ENCODE measurements at places on chromosomes 6 and 20.

DNA sequence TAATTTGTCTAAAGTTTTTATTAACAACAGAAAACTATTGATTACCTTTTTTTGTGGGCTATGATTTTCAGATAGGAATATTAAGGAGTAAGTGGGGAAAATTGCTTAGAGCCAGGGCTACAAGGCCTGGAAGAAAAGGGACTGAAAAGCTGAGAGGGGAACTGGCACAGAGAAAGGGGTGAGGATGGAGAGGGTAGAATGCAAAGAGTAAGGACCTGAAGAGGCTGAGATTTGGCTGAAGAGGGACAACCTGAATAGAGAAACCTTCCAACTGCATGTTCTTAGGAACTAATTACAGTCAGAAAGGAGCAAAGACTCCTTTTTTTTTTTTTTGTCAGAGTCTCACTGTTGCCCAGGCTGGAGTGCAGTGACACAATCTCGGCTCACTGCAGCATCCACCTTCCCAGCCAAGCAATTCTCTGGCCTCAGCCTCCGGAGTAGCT, 16.7 kb downstream of the BTN2A1 start:
- DNase-seq: no peak
- peak overlapping the region; percentile 100 for H3K4me3 ChIP-seq
- peaks cover 35% of the 10 kb centered on the region for H3K4me1 ChIP-seq
- no peaks in the 10 kb centered on the region for H3K27me3 ChIP-seq
- peak overlapping the region; percentile 100 for H3K27ac ChIP-seq

DNA sequence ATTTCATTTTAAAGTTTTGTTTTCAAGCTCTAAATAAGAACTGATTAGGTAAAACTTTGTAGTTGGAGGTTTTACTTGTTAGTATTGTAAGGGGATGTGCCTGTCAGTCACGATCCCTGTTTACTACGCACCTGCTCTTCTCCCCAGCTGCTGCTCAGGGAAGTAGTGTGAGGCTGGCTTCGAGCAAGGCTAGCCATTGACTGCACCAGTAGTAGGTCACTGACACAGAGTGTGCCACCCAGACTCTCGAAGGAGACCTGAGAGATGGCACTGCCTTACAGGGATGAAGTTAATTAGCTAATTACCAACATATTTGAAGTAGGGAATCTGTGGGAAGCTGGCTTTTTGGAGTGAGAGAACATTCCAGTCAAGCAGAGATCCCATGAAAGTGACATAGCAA, 89.2 kb downstream of the DNAH8 start:
- H3K4me1 ChIP-seq: no peaks in the 10 kb centered on the region
- H3K4me3 ChIP-seq: no peak overlapping the region
- H3K27me3 ChIP-seq: peaks cover 50% of the 10 kb centered on the region
- H3K36me3 ChIP-seq: no peaks in the 10 kb centered on the region

DNA sequence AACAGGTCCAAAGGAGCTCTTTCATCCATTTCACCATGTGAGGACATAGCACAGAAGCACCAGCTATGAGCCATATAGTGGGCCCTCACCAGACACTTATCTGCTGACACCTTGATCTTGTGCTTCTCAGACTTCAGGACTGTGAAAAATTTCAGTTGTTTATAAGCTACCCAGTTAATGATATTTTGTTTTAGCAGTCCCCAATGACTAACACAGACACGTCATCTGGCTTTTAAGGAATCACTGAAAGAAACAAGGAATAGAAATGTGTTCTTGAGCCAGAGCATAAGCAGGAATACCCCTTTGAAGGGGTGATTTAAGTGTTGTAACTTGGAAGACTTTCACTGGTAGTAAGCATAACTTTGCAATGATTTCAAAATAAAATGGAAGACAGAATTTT, 214.7 kb upstream of the PTCHD4 start:
- no peak overlapping the region for H3K27ac ChIP-seq
- no peak overlapping the region for H3K4me3 ChIP-seq
- no peaks in the 10 kb centered on the region for H3K36me3 ChIP-seq
- H3K27me3 ChIP-seq: no peaks in the 10 kb centered on the region
- no peak for DNase-seq

- peaks cover 9% of the 10 kb centered on the region for H3K4me1 ChIP-seq
- H3K27ac ChIP-seq: no peak overlapping the region
- no peak for DNase-seq
- peaks cover 7% of the 10 kb centered on the region for H3K27me3 ChIP-seq
- H3K4me3 ChIP-seq: no peak overlapping the region
Observed at GRCh38 chr6:28900577-28901256, 23.1 kb downstream of the TRIM27 start.

- H3K27me3 ChIP-seq: no peaks in the 10 kb centered on the region
- peaks cover 5% of the 10 kb centered on the region for H3K36me3 ChIP-seq
- DNase-seq: no peak
- no peak overlapping the region for H3K4me3 ChIP-seq
- H3K27ac ChIP-seq: no peak overlapping the region
- peaks cover 12% of the 10 kb centered on the region for H3K4me1 ChIP-seq
Observed at GRCh38 chr6:18431581-18431980, 44.4 kb downstream of the RNF144B start.

DNA sequence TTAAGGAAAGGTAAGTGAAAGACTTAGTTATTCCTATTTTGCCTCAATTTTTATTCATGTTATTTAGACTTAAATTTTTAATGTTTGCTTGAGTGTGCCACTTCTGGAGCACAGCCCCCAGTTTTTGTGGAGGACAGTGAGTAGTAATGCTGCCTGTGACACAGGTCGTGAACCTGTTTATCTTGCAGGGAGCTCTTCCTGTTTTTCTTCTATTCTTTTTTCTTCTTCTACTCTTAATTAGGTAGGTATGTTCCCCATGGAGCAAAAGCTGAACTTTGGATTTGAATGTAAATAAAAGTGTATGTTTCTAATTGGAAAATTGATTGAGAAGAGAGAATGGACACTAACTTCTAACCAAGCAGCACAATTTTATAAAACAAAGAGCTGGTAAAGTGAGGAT, 12.3 kb downstream of the SMPDL3A start:
- peaks cover 10% of the 10 kb centered on the region for H3K27me3 ChIP-seq
- no peak for DNase-seq
- H3K27ac ChIP-seq: no peak overlapping the region
- no peaks in the 10 kb centered on the region for H3K4me1 ChIP-seq

DNA sequence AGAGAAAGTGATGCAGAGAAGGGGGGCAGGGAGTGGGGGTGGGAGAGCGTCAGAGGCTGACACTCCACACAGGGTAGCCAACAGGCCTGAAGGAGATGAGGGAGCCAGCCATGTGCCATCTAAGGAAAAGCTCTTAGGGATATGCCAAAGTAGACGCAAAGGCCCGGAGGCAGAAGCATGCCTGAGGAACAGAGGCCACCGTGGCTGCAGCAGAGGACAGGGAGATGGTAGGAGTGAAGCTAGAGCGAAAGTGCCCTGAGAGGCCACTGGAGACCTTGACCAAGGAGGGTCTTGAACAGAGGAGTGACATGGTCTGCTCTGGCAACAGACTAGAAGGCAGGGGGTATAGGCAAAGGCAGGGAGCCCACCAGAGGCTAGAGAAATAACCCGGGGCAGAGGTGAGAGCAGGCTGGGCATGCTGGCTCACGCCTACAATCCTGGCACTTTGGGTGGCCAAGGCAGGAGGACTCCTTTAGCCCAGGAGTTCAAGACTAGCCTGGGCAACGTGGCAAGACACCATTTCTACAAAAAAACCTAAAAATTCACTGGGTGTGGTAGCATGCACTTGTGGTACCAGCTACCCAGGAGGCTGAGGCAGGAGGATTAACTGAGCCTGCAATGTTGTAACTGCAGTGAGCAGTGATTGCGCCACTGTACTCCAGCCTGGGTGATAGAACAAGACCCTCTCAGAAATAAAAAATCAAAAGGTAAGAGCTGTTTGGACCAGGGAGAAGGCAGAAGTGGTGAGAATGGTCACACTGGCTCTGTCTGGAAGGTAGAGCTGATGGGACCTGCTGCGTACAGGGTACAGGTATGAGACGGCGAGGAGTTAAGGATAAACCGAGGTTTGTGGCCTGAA, 6.3 kb downstream of the RRBP1 start:
- DNase-seq: no peak
- no peak overlapping the region for H3K4me3 ChIP-seq
- no peak overlapping the region for H3K27ac ChIP-seq
- H3K4me1 ChIP-seq: peaks cover 19% of the 10 kb centered on the region

DNA sequence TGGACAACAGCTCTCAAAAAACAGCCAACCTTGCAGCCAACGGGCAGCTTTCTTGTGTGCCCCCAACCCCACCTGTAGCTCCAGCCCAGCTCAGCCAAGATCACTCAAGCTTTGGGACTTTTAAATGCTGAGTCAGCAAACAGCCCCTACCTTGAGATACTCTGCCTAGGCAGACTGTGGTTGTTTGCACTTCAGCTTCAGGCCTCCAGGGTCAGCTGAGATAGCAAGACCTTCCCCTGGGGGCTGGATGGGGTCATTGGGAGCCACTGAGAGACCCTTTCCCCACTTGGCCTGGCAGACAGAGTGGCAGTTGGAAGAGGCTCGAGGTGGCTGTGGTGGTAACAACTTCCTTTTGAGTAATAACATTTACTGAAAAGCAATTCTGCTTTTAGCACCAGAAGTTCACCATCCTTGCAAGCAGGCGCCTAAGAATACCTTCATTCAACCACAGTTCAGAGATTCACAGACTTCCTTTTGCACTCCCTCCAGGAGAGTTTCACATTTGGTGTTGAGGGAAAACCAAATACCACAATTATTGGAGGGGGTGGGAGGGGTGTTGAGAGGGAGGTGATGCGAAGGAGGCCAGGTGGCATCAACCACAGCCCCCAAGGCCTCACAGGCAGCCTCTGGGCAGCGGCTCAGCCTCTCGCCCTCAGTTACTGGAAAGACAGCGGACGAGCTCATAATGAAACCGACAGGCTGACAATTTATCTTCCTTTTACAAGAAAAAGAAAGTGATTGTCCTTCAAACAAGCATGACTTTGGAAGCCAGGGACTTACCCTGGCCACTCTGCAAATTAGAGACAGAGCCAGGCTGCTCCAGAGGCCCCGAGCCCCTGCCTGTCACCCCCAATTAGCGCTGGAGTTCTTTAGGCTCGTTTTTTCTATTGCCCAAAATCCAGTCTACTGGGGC, 148.1 kb downstream of the CEBPB start:
- peak; percentile 83 for DNase-seq
- peak overlapping the region; percentile 97 for H3K27ac ChIP-seq
- H3K4me1 ChIP-seq: peaks cover 36% of the 10 kb centered on the region
- no peaks in the 10 kb centered on the region for H3K36me3 ChIP-seq

GRCh38 chr6:15901141-15902115, 227.5 kb upstream of the MYLIP start:
- peak overlapping the region; percentile 22 for H3K4me3 ChIP-seq
- H3K36me3 ChIP-seq: no peaks in the 10 kb centered on the region
- peaks cover 7% of the 10 kb centered on the region for H3K27me3 ChIP-seq
- peak overlapping the region; percentile 83 for H3K27ac ChIP-seq
- peaks cover 22% of the 10 kb centered on the region for H3K4me1 ChIP-seq

- peaks cover 34% of the 10 kb centered on the region for H3K4me1 ChIP-seq
- peaks cover 38% of the 10 kb centered on the region for H3K36me3 ChIP-seq
- no peaks in the 10 kb centered on the region for H3K27me3 ChIP-seq
- peak overlapping the region; percentile 97 for H3K4me3 ChIP-seq
- DNase-seq: no peak
Observed at GRCh38 chr6:26457264-26457805, 420 bp upstream of the BTN2A1 start.

GRCh38 chr6:147782302-147782701, 273.8 kb downstream of the SAMD5 start:
- DNase-seq: no peak
- no peak overlapping the region for H3K27ac ChIP-seq
- no peak overlapping the region for H3K4me3 ChIP-seq
- no peaks in the 10 kb centered on the region for H3K4me1 ChIP-seq
- H3K36me3 ChIP-seq: no peaks in the 10 kb centered on the region
- peaks cover 4% of the 10 kb centered on the region for H3K27me3 ChIP-seq

- no peak overlapping the region for H3K27ac ChIP-seq
- no peak overlapping the region for H3K4me3 ChIP-seq
- H3K27me3 ChIP-seq: no peaks in the 10 kb centered on the region
- no peaks in the 10 kb centered on the region for H3K4me1 ChIP-seq
- no peak for DNase-seq
Observed at GRCh38 chr20:16556301-16556700, 16.9 kb downstream of the KIF16B start.

DNA sequence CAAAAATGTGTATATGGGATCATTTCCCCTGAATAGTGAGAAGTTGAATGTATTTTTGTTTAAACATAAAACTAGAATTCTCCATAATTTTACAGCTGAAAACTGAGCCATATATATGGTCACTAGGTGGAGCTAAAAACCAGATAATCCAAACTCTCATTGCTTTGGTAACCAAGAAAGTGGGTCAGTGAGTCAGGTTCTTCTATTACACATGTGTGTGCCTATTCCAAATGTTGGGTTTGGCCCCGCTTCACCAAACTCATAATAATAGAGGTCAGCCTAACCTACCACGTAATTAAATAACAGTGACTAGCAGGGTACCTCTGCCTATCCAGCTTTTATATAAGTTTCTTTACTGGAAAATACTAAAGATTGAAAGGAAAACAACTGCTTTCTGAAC, 19.3 kb upstream of the RNGTT start:
- no peaks in the 10 kb centered on the region for H3K4me1 ChIP-seq
- DNase-seq: no peak
- H3K4me3 ChIP-seq: no peak overlapping the region
- H3K27me3 ChIP-seq: no peaks in the 10 kb centered on the region
- no peak overlapping the region for H3K27ac ChIP-seq

DNA sequence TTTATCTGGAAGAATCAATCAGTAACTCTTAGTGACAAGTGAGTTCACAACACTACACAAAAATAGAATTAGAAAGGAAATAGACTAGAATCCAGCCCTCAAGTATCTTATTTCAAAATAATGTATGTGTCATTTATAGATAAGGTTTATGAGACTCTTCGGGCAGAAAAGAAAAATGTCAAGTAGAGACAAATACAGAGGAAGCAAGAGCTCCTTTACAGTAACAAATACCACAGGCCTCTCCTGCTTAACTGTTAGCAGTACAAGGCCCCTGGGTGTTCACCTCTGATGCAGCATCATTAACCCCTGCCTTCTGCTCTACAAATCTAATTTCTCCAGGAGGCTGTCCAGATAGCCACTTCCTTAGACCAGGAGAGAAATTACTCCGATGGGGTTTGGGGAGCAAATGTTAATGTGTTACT, 76.7 kb downstream of the UBE3D start:
- no peak overlapping the region for H3K4me3 ChIP-seq
- no peak overlapping the region for H3K27ac ChIP-seq
- H3K36me3 ChIP-seq: peaks cover 10% of the 10 kb centered on the region
- H3K27me3 ChIP-seq: no peaks in the 10 kb centered on the region
- no peaks in the 10 kb centered on the region for H3K4me1 ChIP-seq

- DNase-seq: no peak
- H3K4me3 ChIP-seq: no peak overlapping the region
- H3K4me1 ChIP-seq: no peaks in the 10 kb centered on the region
- H3K27ac ChIP-seq: no peak overlapping the region
- H3K27me3 ChIP-seq: peaks cover 4% of the 10 kb centered on the region
- no peaks in the 10 kb centered on the region for H3K36me3 ChIP-seq
Observed at GRCh38 chr20:44442298-44443070, 33.2 kb upstream of the TTPAL start.

DNA sequence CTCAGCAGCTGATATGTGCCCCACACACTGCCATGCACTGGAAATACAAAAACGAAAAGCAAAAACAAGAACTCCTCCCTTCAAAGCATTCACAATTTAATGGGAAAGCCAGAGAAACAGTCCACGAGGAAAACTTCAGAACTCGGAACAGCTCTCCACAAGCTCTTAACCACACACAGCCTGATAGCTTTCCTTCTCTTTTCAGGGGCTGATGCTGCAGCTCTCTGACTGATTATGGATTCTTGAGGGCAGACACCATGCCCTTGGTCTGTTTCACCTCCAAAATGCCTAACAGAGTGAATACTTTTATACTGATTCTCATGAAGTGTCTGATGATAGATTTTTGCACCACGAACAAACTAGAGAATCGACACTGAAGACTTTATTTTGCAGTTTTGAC, 282.1 kb downstream of the CD83 start:
- no peak for DNase-seq
- H3K27ac ChIP-seq: no peak overlapping the region
- peaks cover 4% of the 10 kb centered on the region for H3K27me3 ChIP-seq
- no peaks in the 10 kb centered on the region for H3K36me3 ChIP-seq
- H3K4me3 ChIP-seq: no peak overlapping the region
